GM23338 (cell line): ENCODE measurements at places on chromosomes 7 and 10. TPM values are rescaled to one million over a fixed set of nuclear protein-coding genes. Genes with fewer than 3 reads are reported as not detected.

DNA sequence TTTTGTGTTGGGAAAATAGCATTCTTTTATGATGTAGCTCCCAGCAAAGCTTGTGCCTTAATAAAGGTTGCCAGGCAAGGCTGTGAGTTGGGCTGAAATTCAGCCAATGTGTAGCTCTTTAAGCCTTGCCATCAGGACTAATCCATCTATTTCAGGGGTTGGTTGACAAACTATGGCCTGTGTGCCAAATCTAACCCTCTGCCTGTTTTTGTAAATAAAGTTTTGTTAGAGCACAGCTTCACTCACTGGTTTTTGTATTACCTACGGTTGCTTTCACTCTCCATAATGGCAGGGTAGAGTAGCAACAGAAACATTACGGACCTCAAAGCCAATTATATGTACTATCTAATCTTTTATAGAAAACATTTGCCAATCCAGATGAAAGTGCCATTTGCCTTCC is 638.1 kb upstream of the POT1 start:
- DNase-seq = no peak

DNA sequence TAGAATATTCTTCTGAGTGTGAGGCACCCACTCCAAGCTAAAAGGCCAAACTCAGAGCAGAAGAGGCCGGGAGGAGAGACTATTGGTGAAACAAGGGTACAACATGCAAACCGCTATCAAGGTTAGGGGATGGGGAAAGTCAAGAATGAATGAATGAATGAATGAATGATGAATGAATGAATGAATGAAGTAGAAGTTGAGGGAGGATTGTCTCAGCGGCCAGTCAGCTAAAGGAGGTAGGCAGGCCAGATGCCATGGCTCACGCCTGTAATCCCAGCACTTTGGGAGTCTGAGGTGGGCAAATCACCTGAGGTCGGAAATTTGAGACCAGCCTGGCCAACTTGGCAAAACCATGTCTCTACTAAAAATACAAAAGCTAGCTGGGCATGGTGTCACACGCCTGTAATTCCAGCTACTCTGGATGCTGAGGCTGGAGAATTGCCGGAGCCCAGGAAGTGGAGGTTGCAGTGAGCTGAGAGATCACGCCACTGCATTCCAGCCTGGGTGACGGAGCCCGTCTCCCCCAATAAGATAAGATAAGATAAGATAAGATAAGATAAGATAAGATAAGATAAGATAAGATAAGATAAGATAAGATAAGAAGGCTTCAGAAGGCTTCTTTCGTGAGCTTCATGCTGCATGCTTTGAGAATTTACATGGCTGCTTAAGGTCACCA is 250.8 kb downstream of the CCDC3 start:
- DNase-seq = no peak

OPN1SW gene
- total RNA-seq = not detected in 2 replicates

PLXDC2 gene
- total RNA-seq = 18.8 and 19.4 TPM in 2 replicates

PIK3AP1 gene
- total RNA-seq = 2.3 and 2.4 TPM in 2 replicates

ITGB8 gene
- total RNA-seq = 3.0 and 3.5 TPM in 2 replicates

FAM53B gene
- total RNA-seq = 14.5 and 20.3 TPM in 2 replicates

HOXA3 gene
- total RNA-seq = not detected in 2 replicates
